Renal cortex interstitium (tissue), 15 donors: ENCODE measurements at places on chromosomes 5 and 9.

DNA sequence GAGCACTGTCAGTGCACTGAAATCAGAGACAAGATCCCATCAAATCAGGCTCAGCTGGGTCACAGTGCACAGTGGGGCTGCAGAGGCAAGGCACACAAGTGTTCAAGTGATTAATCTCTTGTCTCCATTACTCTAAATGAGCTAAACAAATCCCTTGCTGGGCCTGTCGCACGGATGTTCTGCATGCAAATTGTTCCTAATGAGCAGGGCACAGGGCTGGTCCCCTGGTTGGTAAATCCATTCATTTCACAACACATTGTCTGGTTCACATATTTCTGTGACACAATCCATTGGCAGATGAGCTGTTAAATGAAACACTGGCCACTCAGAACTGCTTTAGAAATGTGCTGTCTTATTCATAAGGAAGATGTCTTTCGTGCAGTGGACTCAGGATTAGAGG, 167.9 kb upstream of the BRINP1 start:
- no peak for DNase-seq

DNA sequence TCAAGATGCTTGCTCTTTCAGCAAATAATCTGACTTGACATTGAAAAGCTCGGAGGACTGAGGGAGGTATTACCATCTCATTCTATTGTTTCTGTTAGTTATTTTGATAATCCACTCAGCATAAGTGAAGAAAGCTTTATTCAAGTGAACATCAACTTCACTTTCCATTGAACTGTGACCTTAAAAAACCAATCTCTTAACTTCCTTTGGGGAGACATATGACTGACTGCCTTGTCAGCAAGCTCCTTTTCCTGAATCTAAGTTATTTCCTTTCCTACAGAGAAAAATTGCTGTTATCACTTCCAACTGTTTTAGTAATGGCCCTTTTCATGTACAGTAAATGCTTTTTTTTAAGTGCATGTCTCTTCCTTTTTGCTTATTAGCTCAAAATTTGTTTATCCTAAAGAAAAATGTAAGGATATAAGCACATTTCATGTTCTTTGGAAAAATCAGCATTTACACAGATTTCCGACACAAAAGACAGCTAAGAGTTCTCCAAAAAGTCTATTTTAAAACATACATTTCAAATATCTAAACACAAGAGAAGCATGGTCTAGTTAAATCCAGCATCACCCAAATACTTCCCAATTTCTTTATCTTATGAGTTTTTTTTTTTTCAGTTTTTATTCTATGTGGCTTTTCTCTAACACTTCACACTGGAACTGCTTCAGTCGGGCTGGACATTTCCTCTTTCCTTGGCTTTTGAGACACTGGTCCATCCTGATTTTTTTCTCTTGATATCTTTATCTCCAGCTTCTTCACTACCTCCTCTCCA, 117.9 kb upstream of the DAB2 start:
- no peak for DNase-seq

- no peak for DNase-seq
These were observed 189.4 kb downstream of the BNC2 start for GRCh38 chr9:16680975-16681651.

- no peak for DNase-seq
These were observed 11.1 kb downstream of the HNRNPAB start for GRCh38 chr5:178215280-178216002.

DNA sequence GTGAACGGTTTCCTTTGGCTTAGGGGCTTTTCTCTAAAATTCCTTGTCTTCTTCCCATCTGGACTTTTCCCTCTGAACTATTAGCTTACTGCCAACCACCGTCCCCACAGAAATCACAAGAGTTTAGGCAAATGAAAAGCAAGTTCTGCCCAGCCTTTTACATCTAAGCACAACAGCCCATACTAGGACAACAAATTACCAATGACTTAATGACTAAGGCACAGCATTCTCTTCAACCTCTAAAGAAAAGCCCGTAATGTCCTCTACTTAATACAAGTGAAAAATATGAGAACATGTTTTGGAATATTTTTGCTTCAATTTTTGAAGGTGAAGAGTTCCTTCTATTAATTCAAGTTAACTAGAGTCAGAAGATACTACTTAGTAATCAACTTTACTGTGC, 1.2 kb downstream of the ZBTB5 start:
- DNase-seq = no peak
